COR-L47 (cell line): ENCODE measurements at places on chromosomes 4 and X.
A peak's percentile ranks its signal among the peaks of the same experiment; 100 is the strongest.

DNA sequence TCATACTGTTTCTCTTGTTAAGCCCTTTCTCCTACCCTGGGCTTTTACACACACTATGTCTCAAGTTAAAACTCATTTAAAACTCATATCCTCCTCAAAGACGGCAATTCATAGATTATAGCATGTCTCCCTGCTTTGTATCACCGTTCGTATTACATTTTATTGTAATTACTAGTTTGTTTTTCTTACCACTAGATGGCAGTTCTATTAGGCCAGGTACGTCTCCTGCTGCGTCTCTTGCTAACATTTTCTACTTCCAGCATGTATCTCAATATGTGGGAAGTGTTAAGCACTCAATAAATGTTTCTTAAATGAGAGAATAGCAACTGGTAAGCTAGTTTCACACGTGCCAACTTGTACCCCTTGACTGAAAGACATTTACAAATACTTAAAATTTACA is 450.3 kb upstream of the PCDH7 start:
- no peak for DNase-seq

DNA sequence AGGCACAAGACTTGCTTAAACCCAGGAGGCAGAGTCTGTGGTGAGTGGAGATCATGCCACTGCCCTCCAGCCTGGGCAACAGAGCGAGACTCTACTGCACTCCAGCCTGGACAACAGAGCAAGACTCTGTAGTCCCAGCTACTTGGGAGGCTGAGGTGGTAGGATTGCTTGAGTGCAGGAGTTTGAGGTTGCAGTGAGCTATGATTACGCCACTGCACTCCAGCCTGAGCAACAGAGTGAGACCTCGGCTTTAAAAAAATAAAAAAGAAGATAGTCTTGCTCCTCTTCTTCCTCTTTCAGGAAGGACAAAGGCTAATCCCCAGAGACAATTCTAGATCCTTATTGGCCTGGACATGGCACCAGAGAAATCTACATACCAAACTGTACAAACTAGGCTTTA is 5.7 kb upstream of the PPEF2 start:
- no peak for DNase-seq

- DNase-seq, result no peak
These were observed 114.1 kb downstream of the GLUD2 start for GRCh38 chrX:121161501-121161933.

DNA sequence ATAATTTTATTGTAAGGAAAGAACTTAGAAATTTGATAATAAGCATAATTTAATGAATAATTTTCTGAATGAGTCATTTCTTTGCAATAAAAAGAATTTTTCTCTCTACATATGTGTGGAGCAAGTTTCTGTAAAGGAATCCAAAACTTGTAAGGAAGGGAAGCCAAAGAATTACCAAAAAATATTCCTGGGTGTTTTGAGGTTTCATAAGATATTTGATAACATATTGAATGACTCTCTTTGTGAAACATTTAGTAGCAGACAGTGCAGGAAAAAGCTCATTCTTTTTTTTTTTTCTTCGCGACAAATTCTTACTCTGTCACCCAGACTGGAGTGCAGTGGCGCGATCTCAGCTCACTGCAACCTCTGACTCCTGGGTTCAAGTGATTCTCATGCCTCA is 469.0 kb upstream of the MAGEB2 start:
- DNase-seq, result no peak

DNA sequence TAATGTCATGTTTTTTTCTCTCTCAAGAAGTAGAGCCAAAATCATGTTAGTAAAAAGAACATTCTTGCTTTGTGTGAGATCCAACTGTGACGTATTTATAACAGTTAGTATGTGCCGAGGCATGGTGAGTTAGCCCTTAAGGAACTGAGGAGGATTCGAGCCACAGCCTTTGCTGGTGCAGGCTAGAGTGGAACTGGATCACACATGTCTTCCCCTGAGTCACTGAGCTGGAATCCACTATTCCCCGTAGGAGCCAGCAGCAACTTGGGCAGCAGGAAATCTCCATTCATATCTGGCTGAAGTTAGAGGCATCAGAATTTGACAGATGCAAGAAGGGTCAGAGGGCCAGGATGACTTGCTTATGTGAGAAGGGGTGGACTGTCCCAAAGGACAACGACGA is 144.6 kb upstream of the KIT start:
- DNase-seq, result no peak

DNA sequence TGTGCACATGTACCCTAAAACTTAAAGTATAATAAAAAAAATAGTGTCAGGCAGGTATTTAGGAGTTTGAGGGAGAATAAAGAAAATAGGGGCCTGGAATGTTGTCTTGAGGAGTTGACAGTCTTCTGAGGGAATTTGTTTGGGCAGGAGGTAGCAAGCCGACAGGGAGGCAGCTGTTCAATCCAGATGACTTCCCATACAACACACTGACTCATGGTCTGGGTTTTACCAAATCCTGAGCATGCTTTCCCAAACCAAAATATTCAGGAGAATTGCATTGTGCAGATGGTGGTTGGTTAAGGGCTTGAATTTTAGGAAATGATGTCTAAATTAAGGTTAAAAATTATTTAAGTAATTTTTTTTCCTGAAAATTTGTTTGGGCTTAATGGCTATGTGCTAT is 430.0 kb downstream of the INPP4B start:
- DNase-seq, result no peak

DNA sequence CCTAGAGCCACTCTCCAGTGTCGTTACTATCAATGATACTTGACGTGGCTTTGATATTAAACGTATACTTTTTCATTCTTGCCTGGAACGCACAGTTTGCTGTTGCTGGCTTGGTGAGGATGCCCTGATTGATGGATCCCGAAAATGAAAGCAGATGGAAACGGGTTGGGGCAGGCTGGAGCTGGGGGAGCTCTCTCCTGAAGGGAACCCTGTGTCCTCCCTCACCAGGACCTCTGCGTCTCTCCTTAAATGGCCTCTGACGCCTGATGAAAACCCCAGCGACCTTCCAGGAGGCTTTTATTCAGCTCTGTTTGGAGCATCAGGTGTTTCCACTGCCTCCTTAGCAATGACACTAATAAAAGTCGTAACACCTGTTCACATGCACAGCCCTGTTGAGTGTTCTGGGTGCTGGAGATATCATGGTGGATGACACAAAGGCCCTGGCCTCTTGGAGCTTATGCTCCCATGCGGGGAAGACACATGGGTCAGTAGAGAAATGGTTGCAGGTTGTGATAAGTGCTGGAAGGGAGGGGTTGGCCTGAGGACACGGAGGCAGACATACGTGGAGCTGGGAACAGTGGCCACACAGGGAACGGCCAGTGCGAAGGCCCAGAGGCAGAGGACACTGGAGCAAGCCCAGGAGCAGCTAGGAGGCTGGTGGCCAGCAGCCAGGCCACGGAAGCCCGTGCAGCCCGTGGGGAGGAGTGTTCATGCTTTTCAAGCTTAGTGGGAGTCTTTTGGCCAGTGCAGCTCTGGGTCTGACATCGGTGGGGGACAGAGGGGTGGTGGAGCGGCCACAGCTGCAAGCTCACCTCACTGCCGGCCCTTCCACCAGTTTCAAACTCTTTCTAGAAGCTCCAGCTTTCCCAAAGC is 7.5 kb downstream of the MSANTD1 start:
- DNase-seq, result no peak

DNA sequence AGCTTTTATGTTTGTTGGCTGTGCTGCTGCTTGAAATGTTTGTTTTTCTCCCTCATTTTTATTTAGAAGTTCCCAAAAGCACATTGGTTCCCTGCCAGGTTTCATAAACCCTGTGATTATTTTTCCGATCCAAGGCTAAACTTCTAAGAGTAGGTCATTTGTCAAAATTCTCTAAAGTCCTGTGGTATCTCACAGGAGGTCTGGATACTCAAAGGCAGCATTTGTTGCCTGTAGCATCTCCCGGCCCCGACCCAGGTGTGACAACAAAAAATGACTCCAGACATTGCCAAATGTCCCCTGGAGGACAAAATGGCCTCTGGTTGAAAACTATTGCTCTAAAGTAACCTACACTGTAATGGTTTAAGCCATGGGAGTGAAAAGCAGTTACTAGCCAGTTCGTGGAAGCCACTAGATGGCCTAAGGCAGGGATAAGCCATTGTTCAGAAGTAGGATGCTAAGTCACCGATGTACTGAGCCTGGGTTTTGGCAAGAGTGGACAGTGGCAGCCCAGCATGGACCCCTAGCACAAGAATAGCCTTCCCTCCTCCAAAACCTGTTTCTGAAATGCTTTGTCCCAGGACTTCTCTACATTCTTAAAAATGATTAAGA is 256.1 kb downstream of the THOC2 start:
- DNase-seq, result no peak

GRCh38 chr4:181127171-181127570 is 1116.0 kb upstream of the TENM3 start:
- DNase-seq, result no peak

GRCh38 chrX:107827852-107828251 is 2.2 kb downstream of the MID2 start:
- no peak for DNase-seq

- no peak for DNase-seq
These were observed 113.7 kb upstream of the NEXMIF start for GRCh38 chrX:75038925-75039324.

GRCh38 chrX:2243913-2244460 is 256.8 kb downstream of the DHRSX start:
- no peak for DNase-seq

DNA sequence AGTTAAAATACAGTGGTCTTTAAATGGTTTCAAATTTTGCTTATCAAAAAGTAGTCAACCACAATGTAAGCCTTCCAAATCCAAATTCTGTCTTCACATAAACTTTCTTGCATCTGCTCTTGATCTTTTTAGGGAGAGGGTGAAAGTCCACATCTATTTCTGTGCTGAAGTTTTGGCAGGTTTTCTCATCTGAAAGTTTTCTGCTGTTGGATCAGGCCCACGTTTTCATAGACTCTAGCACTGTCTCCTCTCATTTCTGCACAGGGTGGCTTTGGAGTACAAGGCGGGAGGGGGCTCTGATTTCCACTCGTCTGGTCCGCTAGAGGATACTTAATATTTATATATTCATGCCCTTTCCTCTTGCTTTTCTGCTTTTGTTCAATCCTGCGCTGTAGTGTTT is 18.1 kb upstream of the TMEM150C start:
- no peak for DNase-seq

DNA sequence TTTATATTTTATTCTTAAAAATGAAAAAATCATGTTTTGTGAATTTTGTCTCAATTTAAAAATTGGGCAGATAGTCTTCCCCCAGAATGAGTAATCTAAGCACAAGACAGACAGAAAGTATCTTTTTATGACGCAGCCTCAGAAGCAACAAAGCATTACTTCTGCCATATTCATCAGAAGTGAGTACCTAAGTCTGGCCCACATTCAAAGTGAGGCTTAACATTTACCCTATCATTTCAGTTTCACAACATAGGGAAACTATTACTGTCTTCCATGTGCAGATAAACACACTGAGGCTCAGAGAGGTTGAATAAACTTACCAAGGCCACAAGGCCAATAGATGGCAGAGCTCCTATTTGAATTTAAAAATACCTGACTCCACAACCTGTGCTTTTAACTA is 4.4 kb upstream of the PRDX4 start:
- DNase-seq, result no peak

DNA sequence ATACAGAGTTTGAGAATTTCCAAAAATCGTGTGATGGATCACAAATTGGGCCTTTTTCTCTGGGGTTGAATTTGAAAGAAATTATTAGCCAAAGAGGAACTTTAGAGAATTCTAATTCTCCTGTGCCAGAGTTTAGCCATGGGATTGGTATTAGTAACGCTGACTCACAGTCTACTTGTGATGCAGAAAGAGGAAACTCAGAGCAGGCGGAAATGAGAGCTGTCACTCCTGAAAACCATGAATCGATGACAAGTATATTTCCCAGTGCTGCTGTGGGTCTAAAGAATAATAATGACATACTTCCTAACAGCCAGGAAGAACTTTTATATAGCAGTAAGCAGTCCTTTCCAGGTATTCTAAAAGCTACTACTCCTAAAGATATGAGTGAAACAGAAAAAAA is 64.9 kb downstream of the N4BP2 start:
- no peak for DNase-seq

DNA sequence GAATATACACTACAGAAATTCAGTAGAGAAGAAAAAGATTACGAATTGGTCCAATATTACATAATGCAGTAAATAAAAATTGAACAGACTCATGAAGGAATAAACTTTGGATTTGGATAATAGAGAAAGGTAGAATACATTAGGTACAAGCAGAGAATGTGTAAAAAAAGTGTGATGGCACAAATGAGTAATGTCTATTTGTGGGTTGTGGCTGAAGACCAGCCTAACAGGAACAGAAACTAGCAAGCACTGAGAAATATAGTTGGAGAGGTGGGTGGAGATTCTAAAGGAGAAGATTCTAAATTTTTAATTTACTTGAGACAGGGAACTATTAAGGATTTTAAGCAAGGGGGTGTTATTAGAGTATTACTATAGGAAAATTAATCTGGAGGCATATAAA is 15.2 kb upstream of the CLOCK start:
- DNase-seq, result no peak

GRCh38 chrX:139201924-139202323 is 328.6 kb upstream of the F9 start:
- no peak for DNase-seq

- no peak for DNase-seq
These were observed 3.5 kb upstream of the STS start for GRCh38 chrX:7143941-7144525.

GRCh38 chr4:103786014-103786413 is 66.2 kb upstream of the TACR3 start:
- DNase-seq, result peak; percentile 63

- peak; percentile 32 for DNase-seq
These were observed 104.0 kb downstream of the PHEX start for GRCh38 chrX:22135994-22136684.

GRCh38 chr4:14856062-14856933 is 146.0 kb upstream of the CPEB2 start:
- DNase-seq, result no peak

DNA sequence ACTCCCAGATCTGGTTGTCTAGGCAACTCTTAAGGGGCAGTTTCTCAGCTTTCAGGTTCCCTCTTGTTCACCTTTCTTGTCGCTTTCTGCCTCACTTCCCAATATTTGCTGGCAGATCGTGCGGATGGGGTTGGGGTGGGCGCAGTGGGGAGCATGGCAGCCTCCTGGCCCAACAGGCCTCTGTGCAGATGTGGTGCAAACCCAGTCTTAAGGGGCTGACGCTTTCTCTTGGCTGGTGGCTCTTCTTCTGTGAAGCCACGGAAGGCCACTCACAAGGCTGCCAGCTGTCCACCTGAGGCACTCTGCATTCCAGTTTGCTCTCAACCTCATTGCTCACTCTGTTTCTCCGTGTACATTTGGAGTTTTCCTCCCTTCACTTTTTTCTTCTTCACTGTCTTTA is 61.7 kb downstream of the NBDY start:
- no peak for DNase-seq

GRCh38 chr4:81215931-81216330 is 909 bp upstream of the PRKG2 start:
- no peak for DNase-seq

- no peak for DNase-seq
These were observed 188.0 kb upstream of the TBC1D9 start for GRCh38 chr4:140944199-140944515.
